ENCODE measurements at places on chromosomes 11 and 22.

- no peak for DNase-seq
These were observed 35.1 kb downstream of the TP53I11 start for GRCh38 chr11:44915621-44916020.

DNA sequence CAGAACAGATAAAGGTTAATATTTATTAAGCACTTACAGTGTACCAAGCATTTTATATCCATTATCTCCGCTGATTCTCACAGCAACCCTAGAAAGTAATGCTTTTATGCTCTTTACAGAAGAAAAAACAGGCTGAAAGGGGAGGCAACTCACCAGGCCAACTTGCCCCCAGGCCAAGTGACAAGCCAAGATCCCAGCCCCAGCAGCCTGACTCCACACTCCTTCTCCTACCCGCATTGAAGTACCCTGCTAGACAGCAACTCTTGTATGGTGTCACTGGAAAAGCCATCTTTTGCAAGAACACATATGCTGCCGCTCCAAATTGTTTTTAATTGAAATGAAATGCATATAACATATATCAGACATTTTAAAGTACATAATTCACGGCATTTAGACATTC is 25.6 kb downstream of the SMCO4 start:
- DNase-seq: no peak

GRCh38 chr11:102407901-102408300 is 44.7 kb downstream of the TMEM123 start:
- DNase-seq: no peak

DNA sequence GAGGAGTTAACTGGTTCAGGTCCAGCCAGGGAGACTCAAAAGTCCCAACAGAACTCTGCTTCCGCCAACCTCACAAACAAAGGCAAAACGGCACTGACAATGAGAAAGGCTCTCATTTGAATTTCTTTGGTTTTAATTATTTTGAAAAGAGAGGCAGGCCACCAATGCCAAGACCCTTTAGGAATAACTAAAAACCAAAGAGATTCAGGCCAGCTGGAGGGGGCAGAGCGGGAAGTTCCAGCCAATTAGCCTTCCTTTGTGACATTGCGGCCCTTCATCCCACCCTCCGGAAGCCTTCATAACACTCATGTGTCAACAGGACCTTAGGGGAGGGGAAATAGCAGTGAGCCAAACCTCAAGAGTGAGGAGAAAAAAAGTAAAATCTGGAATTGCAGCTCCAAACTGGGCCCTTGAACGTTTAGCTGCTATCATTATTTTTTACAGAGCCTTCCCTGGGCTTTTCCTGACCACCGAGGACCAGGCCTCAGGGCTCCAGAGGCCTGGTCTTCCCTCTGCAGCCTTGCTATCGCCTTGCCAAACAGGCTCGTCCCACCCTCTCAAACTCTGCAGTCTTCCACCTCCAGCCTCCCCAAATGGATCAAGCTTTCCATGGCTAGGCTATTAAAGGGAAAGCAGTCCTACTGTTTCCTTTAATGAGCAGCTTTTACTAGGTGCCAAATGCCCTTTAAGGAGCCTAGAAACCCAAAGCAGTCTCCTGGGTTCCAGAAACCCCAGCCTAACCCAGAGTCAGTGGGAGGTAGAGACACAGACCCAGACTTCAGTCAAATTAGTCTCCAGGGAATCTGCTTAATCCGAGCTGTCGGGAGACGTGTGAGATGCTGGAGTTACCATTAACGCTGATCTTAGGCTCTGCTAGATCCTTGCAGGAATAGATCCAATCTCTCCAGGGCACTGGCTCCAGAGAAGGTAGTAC is 114.2 kb downstream of the CCDC34 start:
- DNase-seq: no peak

DNA sequence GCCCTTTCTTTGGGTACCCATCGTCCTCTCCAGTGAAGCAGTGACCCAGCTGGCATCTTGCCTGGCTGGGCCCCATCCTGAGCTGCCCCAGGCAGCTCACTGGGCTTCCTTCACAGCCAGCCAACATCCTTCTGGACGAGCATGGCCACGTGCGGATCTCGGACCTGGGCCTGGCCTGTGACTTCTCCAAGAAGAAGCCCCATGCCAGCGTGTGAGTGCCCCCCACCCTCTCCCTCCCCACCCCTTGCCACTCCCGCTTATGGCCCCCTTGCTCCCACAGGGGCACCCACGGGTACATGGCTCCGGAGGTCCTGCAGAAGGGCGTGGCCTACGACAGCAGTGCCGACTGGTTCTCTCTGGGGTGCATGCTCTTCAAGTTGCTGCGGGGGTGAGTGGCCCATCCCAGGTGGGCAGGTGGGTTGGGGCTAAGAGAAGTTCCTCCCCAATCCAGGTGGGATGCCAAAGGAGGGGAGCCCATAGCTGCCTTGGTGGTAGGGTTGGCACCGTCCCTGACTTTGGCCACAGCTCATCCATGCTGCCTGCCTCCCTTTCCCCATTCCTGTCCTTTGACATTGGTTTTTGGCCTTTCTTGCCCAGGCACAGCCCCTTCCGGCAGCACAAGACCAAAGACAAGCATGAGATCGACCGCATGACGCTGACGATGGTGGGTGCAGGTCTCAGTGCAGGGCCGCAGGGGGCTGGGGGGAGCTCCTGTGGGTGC is 6.8 kb upstream of the ANKRD13D start:
- no peak for DNase-seq

DNA sequence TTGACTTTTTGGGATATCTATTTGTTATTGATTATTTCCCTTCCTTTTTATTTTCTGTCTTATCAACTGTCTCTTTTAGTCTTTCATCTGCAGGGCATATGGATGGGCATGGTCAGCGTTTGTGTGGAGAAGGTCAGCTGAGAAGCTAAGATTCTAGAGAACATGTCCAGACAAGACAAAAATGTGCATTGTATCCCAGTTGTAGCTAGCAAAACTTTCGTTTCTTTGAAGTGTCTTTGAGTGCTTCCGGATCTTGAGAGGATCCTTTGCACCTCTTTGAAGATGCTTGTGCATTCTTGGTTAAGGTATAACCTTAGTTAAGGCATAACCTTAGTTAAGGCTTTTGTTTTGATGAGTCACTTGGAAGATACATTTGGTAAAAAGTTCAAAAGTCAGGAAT is 329.9 kb upstream of the LRRC4C start:
- DNase-seq: no peak

DNA sequence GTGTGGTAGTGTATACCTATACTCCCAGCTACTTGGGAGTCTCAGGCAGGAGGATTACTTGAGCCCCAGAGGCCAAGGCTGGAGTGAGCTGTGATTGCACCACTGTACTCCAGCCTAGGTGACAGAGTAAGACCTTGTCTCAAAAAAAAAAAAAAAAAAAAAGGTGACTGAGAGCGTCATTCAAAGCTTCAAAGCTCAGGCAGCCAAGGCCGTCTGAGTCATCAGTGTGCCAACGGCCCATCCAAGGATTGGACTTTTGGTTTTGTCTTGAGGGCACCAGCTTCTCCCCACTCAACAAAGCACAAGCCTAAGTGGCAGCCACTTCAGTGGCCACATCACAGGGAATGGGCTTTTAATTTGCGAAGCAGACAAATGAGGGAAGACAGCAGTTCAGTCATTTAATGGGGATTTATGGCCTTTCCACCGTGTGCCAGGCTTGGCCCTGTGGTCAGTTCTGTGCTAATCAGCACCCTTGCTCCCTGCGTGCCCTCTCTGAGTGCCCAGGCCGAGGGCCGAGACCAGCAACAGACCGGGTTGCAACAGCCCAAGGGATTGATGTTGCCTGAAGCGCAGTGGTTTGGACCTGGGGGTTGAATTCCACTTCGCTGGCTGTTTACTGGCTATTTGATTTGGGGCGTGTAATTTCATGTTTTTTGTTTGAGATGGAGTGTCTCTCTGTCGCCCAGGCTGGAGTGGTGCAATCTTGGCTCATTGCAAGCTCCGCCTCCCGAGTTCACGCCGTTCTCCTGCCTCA is 30.2 kb upstream of the CRYBB3 start:
- no peak for DNase-seq

- no peak for DNase-seq
These were observed 45.0 kb downstream of the CASP12 start for GRCh38 chr11:104853276-104853675.

GRCh38 chr11:44143987-44144909 is 48.8 kb downstream of the EXT2 start:
- no peak for DNase-seq

GRCh38 chr11:113894421-113894996 is 10.1 kb upstream of the HTR3B start:
- no peak for DNase-seq

DNA sequence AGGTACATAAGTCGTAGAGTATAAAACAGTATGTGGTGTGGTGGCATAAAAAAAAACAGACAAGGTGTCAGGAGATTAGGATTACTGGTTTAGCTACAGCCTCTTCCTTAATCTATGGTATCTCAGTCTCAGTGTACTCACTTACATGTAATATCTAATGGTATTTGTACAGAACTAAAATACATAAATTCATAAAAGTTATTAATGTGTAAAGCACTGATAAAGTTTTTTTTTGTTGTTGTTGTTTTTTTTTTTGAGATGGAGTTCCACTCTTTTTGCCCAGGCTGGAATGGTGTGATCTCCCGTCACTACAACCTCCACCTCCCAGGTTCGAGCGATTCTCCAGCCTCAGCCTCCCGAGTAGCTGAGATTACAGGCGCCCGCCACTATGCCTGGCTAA is 2.9 kb downstream of the PTS start:
- DNase-seq: no peak

DNA sequence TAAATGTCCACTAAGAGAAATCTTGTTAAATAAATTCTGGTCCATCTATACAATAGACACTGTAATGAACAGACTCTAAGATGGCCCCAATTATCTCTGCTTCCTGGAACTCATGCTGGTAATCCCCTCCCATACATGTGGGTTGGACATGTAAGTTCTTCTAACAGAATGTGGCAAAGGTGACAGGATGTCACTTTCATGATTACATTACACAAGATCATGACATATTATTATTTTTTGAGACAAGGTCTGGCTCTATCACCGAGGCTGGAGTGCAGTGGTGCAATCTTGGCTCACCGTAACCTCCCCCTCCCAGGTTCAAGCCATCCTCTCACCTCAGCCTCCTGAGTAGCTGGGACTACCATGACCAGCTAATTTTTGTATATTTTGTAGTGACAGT is 14.6 kb upstream of the NDUFC2 start:
- DNase-seq: no peak

DNA sequence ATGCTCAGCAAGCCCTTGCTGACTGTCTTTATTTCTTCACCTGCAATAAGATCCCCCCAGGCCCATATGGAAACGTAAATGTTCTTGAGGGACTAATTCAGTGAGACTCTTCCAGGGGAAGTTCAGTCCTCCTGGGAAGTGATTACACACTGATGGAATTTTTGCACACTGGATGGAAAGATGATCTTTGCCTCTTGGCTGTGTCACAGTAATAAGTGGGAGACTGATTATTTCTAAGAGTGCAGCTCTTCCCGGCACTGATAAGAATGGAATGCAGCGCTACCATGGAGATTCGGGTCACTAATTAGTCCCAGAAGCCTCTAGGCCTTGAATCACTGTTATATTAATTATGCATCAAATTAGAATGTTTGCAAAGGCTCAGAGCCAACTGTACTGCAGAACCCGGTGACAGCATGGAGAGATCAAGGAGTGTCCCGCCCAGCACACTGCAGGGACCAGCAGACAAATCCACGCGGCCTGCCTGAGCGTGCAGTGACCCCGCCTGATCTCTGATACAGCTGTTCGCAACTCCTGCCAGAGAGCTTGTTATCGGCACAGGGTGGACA is 178.3 kb downstream of the SNX19 start:
- no peak for DNase-seq

GRCh38 chr11:125305345-125305744 is 140.8 kb downstream of the PKNOX2 start:
- DNase-seq: no peak

DNA sequence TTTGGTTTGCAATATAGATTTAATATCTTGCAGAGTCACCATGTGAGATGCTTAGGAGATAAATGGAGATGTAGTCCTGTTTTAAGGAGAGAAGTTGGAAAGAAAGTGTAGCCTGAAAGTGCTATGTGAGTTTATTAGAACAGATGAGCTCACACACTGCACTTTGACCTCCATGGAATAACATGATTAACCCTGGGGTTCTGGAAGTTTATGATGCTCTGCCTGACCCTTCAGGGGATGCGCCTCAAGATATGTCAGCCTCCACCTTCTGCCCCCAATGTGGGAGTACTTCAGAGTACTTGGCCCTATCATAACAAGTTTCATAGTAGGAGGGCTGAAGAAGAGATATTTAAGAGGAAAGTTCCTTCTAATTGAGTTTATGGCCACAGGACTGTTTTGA is 23.3 kb upstream of the TRIM21 start:
- no peak for DNase-seq

- DNase-seq: no peak
These were observed 21.6 kb upstream of the SPINDOC start for GRCh38 chr11:63791495-63792167.

- DNase-seq: no peak
These were observed 43.6 kb downstream of the MAPK1 start for GRCh38 chr22:21823740-21824444.

- no peak for DNase-seq
These were observed 129.6 kb downstream of the CEP164 start for GRCh38 chr11:117457031-117457785.

- peak; percentile 79 for DNase-seq
These were observed at the start of gene SORL1 for GRCh38 chr11:121451986-121452608. SORL1 (plus strand) TSS chr11:121452314; CDS start chr11:121452332, 18 bp downstream.

DNA sequence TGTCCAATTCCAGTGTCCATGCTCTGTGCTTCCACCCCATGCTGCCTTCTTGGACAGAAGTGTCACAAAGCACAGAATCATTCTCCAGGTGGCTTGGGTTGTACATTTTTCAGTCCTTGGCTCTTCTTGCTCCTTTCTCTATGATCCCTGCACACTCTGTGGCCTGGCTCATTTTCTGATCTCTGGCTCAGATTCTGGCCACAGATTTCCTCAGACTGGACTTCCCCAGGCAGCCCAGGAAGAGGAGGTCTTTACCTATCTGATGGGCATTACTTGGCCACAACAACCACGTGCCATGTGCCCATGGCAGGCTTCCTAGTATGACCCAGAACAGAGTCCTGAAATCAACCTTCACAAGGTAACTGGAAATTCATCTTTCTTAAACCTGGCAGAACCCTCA is 27.2 kb downstream of the SYTL2 start:
- DNase-seq: no peak

DNA sequence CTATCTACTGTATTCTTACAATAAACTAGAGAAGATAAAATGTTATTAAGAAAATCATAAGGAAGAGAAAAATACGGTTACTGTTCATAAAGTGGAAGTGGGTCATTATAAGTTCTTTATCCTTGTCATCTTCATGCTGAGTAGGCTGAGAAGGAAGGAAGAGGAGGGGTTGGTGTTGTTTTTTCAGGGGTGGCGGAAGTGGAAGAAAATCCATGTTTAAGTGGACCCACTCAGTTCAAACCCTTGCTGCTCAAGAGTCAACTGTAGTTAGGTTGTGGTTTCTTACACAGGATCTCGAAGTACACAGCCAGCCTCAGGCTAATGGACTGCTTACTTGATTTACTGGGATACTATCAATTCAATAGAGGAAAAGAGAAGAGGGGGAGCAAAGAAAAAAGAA is 63.1 kb downstream of the PIWIL4 start:
- DNase-seq: no peak

DNA sequence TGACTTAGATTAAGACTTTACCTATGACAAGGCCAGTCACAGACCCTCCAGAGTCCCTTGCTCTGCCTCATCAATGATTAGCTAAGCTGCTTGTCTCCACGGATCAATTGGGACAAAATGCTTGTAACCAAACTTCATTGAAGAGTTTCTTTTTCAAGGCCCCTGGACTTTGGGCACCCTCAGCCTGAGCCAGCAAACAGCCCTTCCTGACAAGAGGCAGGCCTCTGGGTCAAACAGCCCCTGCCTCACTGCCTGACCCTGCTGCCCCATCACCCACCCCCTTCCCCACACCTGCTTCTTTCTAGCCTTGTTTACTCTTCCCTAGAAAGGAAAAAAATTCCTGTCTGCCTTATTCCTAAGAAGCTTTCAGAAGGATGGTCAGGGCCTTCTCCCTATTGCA is 26.3 kb upstream of the CDON start:
- DNase-seq: no peak
